ENCODE measurements at places on chromosomes 4 and X. TPM values are rescaled to one million over a fixed set of nuclear protein-coding genes. Genes with fewer than 3 reads are reported as not detected.

Gene GPM6B
- 0.68 TPM for total RNA-seq

Gene CT47C1
- total RNA-seq, result not detected

Gene SYTL4
- total RNA-seq, result 3.6 TPM

Gene TKTL1
- total RNA-seq, result not detected

Gene USP53
- total RNA-seq, result 4.4 TPM

Gene SOD3
- 0.18 TPM for total RNA-seq

Gene C4orf36
- 0.40 TPM for total RNA-seq

Gene SYP
- total RNA-seq, result 7.6 TPM

Gene ANKRD50
- 2.8 TPM for total RNA-seq
